Upper lobe of left lung (tissue), 6 donors: ENCODE measurements at places on chromosomes 2 and 18. TPM values are rescaled to one million over a fixed set of nuclear protein-coding genes. Genes with fewer than 3 reads are reported as not detected.

DNA sequence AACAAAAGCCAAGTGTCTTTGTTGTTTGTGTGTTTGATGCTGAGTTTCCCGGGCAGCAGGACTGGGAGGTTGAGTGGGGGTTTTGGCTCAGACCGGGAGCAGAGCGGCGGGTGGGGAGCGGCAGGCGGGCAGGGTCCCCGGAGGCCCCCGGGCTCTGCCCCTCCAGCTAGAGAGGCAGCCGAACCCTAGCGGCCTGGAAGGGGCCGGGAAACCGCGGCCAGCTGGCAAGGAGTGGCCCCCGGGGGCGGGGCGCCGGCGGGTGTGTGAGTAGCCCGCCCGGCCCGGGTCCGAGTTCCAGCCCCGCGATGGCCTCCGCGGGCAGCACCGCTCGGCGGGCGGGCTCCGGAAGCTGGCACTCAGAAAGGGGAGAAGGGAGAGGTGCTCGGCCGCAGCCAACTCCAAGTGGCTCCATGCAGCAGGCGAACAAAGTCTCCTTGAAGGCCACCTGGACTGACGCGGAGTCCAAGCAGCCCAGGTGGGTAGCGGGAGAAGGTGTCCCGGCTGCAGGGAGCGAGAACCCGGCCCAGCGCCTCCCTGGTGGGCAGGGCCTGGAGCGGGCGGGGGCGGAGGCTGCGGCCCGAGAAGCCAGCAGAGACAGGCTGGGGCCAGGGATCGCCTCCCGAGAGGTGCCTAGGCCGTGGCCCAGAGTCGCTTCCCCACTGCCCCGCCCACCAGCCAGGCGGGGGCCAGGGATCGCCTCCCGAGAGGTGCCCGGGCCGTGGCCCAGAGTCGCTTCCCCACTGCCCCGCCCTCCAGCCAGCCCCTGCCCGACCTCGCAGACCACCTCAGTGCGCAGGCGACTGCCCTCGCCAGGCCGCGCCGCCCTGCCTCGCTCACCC is at the start of gene ANKRD53:
ANKRD53 (plus strand) TSS at position 290 of the 839 bp plus-strand sequence; CDS start at position 306, 16 bp downstream.
- H3K27ac ChIP-seq, result peak within 1 kb of the TSS; percentile 89
- H3K27me3 ChIP-seq, result no peaks in the 10 kb centered on the region
- peak; percentile 48 for DNase-seq
- peaks cover under 1% of the 10 kb centered on the region for H3K36me3 ChIP-seq

DNA sequence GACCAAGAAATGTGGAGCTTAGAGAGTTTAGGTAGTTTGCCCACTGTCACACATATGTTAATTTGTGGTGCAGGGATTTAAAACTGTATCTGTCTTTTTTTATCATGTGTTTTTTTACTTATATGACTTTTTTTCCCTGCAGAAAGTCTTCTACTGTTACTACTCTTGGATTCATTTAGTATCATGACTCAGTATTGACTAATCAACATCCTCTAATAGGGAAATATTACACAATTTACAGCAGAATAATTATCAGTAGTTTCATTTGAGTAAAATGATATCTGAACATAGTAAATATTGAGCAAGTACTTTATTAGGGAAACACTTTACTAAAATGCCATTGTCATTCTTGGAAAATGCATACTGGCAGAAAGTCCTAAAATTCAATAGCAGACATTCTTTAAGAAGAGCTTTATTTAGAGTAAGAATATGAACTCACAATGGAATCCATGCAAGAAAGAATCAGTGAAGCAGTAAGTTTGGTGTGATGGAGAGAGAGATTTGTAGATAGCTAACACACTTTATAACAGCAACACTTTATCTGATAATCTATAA is 425.9 kb upstream of the SLC8A1 start:
- no peak overlapping the region for H3K27ac ChIP-seq
- H3K27me3 ChIP-seq, result no peaks in the 10 kb centered on the region
- DNase-seq, result no peak

- H3K27ac ChIP-seq, result peak overlapping the region; percentile 32
- no peak for DNase-seq
- H3K4me3 ChIP-seq, result no peak overlapping the region
- peaks cover 37% of the 10 kb centered on the region for H3K4me1 ChIP-seq
Observed at GRCh38 chr2:201406077-201406662, 45.1 kb downstream of the TRAK2 start.

GRCh38 chr2:203669820-203670219 is 36.6 kb upstream of the CD28 start:
- no peak overlapping the region for H3K27ac ChIP-seq
- no peaks in the 10 kb centered on the region for H3K27me3 ChIP-seq
- H3K4me3 ChIP-seq, result no peak overlapping the region
- no peaks in the 10 kb centered on the region for H3K36me3 ChIP-seq

GRCh38 chr2:118687698-118688097 is 159.8 kb downstream of the EN1 start:
- H3K4me1 ChIP-seq, result no peaks in the 10 kb centered on the region
- no peaks in the 10 kb centered on the region for H3K27me3 ChIP-seq
- H3K4me3 ChIP-seq, result no peak overlapping the region
- no peak overlapping the region for H3K27ac ChIP-seq
- H3K36me3 ChIP-seq, result no peaks in the 10 kb centered on the region

ASAP2 gene
- total RNA-seq, result 23.7 TPM

CCDC141 gene
- 61.6 TPM for total RNA-seq

DHRS9 gene
- 4.8 TPM for total RNA-seq

RPE gene
- 46.0 TPM for total RNA-seq
